Activated CD4-positive, alpha-beta T cell treated with anti-CD3 and anti-CD28 coated beads for 1 hour (primary cell): ENCODE measurements at places on chromosomes 5 and 9.

GRCh38 chr9:14271093-14271673 lies 42.8 kb downstream of the NFIB start:
- no peak for DNase-seq

GRCh38 chr5:102932781-102933180 lies 177.7 kb downstream of the PAM start:
- no peak for DNase-seq

DNA sequence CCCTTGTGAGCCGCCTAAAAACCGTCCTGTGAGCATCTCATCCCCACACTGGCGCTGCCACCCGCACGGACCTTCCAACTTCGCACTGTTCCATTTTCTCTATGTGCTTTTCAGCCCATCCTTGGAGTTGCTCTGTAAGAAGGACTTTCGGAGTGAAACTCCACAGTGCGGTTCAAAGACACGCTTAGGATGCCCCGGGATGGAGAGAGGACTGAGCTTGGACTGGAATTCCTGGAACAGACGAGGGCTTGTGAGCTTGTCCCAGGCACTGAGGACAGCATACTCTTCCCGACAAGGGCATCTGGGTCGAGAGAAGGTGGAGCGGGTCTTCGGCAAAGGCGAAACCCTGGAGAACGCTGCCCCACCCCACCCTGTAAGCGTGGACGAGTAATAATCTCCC lies 187.8 kb downstream of the MEF2C start:
- DNase-seq, result no peak

- no peak for DNase-seq
Measured at GRCh38 chr9:103014242-103014641, 19.1 kb downstream of the CYLC2 start.

DNA sequence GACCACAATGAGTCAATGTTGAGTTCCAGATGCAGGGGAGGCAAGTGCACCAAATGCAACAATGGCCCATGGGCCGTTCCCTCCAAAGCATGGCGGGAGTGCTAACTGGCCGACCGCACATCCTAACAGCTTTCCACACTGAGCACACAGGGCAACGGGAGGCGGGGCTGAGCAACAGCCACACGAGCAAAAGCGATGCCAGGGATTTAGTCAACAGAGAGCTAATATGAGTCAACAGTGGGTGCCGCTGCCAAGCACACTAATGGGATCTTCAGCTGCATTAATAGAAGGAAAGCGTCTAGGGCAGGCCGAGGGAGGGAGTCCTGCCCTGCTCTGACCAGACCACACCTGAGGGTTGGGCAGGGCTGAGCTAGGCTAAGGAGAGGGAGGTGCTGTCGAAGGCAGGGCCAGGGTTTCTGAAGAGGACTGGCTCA lies 4.6 kb downstream of the EPB41L4B start:
- DNase-seq, result no peak

GRCh38 chr5:9316733-9317132 lies 229.1 kb downstream of the SEMA5A start:
- no peak for DNase-seq

DNA sequence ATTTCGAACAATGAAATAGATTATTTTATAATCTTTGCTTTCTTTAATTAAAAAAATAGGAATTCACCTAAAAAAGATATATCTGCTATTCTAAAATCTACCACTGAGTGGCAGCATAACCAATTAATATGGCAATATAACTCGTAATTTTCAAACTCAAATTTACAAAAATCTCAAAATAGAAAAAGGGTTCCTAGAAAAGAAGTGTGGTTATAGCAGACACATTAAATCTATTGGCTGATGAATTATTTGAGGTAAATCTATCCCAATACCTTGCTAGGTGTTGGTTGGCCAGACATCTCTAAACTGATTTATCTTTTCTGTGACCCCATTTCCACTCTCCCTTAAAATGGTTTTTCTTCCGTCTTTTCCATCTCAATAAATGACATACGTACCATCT lies 30.2 kb upstream of the NRG2 start:
- DNase-seq, result no peak

DNA sequence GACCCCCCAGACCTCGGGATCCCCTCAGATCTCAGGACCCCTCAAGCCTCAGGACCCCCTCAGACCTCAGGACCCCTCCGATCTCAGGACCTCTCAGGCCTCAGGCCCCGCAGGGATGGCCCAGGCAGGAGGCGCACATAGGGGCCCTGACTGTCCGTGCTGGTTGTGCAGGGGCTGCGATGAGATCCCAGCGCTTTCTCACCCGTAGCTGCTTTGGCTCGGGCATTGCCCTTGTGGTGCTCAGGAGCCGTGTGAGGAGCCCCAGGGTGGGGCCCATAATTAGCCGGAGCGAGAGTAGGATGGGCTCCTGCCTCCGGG lies 680 bp upstream of the LPCAT1 start:
- no peak for DNase-seq
